Left colon (tissue), 2 donors: ENCODE measurements at places on chromosomes 2 and 18. TPM values are rescaled to one million over a fixed set of nuclear protein-coding genes. Genes with fewer than 3 reads are reported as not detected.

GRCh38 chr2:120167272-120167671 is 55.9 kb downstream of the TMEM185B start:
- no peak for DNase-seq

DNA sequence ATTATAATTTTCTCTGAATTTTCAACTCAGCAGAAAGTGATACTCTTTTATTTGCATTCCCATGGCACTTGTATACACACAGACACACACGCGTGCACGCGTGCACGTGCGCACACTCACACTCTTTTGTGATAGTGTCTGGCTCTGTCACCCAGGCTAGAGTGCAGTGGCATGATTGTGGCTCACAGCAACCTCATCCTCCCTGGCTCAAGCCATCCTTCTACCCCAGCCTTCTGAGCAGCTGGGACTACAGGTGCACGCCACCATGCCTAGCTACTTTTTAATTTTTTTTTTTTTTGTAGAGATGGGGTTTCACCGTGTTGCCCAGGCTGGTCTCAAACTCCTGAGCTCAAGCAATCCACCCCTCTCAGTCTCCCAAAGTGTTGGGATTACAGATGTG is 123.2 kb downstream of the MC4R start:
- no peak for DNase-seq

GRCh38 chr2:120750488-120751210 is 15.0 kb downstream of the GLI2 start:
- no peak for DNase-seq

- no peak for DNase-seq
Observed at GRCh38 chr2:105604938-105605337, 139.8 kb upstream of the NCK2 start.

DNA sequence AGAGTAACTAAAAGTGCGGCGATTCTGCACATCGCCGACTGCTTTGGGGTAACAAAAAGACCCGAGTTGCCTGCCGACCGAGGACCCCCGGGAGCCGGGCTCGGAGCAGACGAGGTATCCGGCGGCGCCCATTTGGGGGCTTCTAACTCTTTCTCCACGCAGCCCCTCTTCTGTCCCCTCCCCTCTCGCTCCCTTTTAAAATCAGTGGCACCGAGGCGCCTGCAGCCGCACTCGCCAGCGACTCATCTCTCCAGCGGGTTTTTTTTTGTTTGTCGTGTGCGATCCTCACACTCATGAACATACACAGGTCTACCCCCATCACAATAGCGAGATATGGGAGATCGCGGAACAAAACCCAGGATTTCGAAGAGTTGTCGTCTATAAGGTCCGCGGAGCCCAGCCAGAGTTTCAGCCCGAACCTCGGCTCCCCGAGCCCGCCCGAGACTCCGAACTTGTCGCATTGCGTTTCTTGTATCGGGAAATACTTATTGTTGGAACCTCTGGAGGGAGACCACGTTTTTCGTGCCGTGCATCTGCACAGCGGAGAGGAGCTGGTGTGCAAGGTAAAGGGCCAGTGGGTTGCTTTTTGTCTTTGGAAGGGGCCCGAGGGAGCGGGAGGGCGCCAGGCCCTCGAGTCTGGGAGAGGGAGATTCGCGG is 1.4 kb downstream of the TRIB2 start:
- DNase-seq = peak; percentile 31

GRCh38 chr18:79554945-79555645 is 124.5 kb upstream of the CTDP1 start:
- no peak for DNase-seq

DNER gene
- 1.3 TPM for total RNA-seq

FNDC4 gene
- 1.4 TPM for total RNA-seq

RMDN2 gene
- total RNA-seq = 32.2 TPM
